ENCODE measurements at places on chromosomes 6 and 20. TPM values are rescaled to one million over a fixed set of nuclear protein-coding genes. Genes with fewer than 3 reads are reported as not detected.

DNA sequence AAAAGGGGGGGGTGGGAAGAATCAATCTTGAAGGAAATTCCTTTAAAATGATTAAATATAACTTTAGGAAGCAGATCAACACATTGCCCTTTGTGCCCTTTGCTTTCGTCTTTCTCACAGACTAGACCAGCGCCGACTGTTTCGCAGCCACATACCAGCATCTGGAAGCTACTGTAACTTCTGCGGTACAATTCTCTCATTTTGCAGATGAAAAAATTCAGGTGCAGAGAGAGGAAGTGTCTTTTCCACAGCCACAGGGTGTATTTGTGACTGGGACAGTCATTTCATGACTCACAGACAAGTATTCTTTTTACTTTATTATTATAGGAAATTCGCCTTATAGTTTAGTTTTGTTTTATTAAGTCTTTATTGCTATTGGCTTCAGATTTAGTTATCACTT, 84.2 kb downstream of the UST start:
- DNase-seq, result no peak

DNA sequence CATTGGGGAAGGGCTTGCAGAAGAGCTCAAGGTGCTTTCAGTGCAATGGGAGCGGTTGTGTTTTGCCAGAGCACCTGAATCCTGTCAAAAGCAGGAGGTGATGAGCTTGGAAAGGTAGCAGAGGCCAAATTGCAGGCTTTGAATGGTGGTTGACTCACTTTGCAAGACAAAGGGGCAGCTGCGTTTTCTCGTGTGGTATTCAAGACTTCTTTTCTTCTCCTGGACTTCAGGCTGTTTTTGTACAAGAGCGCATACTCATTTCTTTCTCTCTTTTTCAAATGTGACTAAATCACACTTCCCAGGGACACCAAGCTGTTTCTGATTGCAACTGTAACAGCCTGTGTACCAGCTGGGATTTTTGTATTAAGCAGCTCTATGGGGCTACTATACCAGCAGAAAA, 32.3 kb downstream of the GHRH start:
- no peak for DNase-seq

- DNase-seq, result peak; percentile 38
Observed at GRCh38 chr6:139882977-139883728, 508.7 kb upstream of the CITED2 start.

BEND6 gene
- 5.3 TPM for total RNA-seq
